ENCODE measurements at places on chromosomes 2 and 18. TPM values are rescaled to one million over a fixed set of nuclear protein-coding genes. Genes with fewer than 3 reads are reported as not detected.
A peak's percentile ranks its signal among the peaks of the same experiment; 100 is the strongest.

DNA sequence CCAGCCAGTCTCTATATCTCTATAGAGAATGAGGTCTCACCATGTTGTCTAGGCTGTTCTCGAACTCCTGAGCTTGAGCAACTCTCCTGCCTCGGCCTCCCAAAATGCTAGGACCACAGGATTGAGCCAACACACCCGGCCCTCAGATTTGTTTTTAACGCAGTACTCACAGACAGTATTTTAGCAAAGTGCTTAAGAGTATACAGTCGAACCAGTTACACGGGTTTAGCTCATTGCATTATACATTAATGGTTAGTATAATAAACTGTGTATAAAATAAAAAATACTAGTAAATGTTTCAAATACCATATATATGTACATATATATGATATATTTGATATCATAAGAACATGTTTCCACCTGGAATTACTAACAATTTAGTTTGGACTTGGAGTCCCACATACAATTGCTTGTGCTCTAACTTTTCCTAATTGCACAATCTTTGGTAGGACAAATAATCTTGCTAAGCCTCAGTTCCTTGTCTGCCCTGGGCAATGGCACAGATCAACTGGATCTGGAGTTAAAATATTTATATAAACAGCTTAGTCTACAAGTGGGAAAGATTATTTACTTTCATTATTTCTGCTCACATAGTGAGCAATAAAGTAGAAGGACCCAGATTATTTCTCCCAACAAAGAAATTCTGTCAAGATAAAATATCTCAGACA is 508.9 kb upstream of the LRATD1 start:
- H3K27me3 ChIP-seq: no peaks in the 10 kb centered on the region
- DNase-seq: no peak
- no peaks in the 10 kb centered on the region for H3K4me1 ChIP-seq
- no peaks in the 10 kb centered on the region for H3K36me3 ChIP-seq
- H3K27ac ChIP-seq: no peak overlapping the region
- no peak overlapping the region for H3K4me3 ChIP-seq

DNA sequence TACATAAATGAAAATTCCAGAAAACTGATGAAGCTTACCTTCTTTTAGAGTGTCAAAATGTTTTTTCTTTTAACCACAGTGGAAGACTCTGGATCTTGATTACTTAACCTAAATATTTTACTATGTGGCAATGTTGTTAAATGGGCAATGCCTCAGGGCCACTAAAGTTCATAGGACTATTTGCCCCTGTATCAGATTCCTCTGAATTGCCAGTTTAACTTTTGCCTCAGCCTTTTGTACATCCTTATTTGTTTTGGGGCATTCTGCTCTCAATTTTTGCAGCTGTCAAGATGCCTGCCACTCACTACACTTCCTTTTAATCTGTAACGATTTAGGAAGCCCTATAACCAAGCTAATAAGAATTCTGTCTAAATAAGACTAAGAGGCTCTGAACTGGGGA is 31.7 kb upstream of the SERTAD2 start:
- no peaks in the 10 kb centered on the region for H3K27me3 ChIP-seq
- DNase-seq: no peak
- H3K4me1 ChIP-seq: no peaks in the 10 kb centered on the region
- no peak overlapping the region for H3K27ac ChIP-seq
- H3K4me3 ChIP-seq: no peak overlapping the region

- H3K27ac ChIP-seq: peak overlapping the region; percentile 98
- no peak for DNase-seq
- H3K4me1 ChIP-seq: peaks cover 86% of the 10 kb centered on the region
- H3K36me3 ChIP-seq: no peaks in the 10 kb centered on the region
These were observed 2.4 kb downstream of the FHL2 start for GRCh38 chr2:105396254-105397024.

- DNase-seq: no peak
- no peaks in the 10 kb centered on the region for H3K36me3 ChIP-seq
- H3K4me3 ChIP-seq: no peak overlapping the region
- H3K27ac ChIP-seq: no peak overlapping the region
- H3K4me1 ChIP-seq: peaks cover 11% of the 10 kb centered on the region
These were observed 1.1 kb upstream of the BOLL start for GRCh38 chr2:197786010-197786877.

GRCh38 chr2:223654384-223654915 is 52.3 kb upstream of the SCG2 start:
- H3K27ac ChIP-seq: no peak overlapping the region
- H3K4me3 ChIP-seq: no peak overlapping the region
- peaks cover 7% of the 10 kb centered on the region for H3K27me3 ChIP-seq
- no peaks in the 10 kb centered on the region for H3K4me1 ChIP-seq
- no peak for DNase-seq

RTKN gene
- total RNA-seq: 26.4 TPM

GKN2 gene
- total RNA-seq: not detected

CHMP3 gene
- 69.4 TPM for total RNA-seq

Data from esophagus squamous epithelium (tissue), 5 donors.